DMS79 treated with DMSO at 0.1 percent for 48 hours (cell line): ENCODE measurements at places on chromosomes 11 and 22.

DNA sequence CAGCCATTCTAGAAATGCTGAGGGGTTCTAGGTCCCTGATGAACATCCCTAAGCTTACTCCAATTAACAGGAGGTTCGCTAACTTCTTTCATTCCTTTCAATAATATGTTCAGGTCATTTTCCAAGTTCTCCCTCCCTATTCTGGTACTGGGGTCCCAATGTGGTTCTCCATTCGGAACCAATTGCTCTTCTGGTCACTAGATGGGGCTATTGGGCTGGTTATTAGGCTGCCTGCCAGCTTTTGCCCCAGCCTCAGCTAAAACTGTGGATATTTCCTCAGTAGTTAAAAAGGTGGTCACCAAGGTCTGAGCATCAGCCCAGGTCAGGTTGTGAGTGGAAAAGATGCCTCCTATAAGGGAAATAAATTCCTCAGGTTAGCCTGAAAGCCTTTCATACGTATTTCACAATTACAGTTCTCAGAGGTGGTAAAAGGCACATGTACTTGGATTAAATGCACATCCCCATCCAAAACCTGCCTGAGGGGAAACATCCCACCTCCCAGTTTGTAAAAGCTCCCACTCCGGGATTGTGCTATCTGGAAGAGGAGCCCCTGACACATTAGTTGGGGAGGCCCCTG lies 161.1 kb upstream of the CCDC179 start:
- DNase-seq = no peak

GRCh38 chr22:31647066-31647465 lies 14.9 kb downstream of the PISD start:
- no peak for DNase-seq

GRCh38 chr11:131686836-131687235 lies 316.4 kb downstream of the NTM start:
- no peak for DNase-seq

GRCh38 chr11:134643115-134644012 lies 231.3 kb upstream of the B3GAT1 start:
- no peak for DNase-seq

DNA sequence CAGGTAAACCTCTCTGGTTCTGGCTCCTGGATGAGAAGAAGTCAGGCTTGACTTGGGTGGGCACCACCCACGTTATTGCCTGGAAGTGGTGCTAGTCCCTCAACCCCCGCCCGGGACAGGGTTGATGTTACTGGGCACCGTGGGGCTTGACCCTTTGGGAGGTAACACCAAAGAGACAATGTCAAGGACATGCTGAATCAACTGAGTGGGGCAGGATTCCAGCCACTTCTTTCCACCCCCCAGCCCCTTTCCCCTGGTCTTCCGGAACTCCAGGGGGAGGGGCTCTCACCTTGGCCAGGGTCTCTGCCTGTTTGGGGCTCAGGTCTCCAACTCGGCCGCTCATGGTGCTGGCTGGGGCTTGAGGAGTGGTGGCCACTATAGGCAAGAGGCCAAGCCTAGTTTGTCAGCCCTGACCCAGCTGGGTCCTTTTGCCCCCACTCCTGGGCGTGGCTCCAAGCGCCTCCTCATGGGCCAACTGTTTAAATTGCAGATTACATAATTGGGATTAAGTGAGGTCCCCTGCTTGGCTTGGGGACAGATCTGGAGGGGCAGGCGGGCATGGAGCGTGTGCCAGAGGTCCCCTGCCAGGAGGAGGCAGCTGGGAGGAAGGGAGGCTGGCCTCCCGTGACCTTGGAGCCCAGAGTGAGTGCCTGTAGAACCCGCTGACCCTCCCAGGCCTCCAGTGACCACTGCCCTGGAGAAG lies at the start of gene SEC14L3:
SEC14L3 (minus strand) TSS at position 402 of the 703 bp plus-strand sequence; CDS start at position 343, 59 bp downstream.
- DNase-seq = no peak

- DNase-seq = no peak
Measured at GRCh38 chr22:24696551-24697001, 77.9 kb downstream of the PIWIL3 start.

DNA sequence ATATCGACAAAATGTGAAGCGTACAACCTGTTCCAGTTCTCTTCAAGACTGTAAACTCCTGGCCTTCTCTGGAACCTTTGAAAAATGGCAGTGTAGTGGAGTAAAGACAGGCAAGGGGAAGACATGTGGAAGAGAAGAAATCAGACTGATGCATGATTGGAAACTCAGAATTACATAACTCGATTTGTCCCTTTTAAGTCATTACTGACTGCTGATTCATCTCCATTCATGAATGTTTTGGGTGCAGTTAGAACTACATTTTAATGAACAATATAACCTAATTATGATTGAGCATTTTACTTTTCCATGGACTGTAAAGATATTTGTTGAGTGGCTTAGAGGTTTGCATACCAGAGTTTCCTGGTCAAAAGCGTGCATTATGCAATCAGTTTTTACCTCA lies 32.9 kb downstream of the FAT3 start:
- DNase-seq = no peak

DNA sequence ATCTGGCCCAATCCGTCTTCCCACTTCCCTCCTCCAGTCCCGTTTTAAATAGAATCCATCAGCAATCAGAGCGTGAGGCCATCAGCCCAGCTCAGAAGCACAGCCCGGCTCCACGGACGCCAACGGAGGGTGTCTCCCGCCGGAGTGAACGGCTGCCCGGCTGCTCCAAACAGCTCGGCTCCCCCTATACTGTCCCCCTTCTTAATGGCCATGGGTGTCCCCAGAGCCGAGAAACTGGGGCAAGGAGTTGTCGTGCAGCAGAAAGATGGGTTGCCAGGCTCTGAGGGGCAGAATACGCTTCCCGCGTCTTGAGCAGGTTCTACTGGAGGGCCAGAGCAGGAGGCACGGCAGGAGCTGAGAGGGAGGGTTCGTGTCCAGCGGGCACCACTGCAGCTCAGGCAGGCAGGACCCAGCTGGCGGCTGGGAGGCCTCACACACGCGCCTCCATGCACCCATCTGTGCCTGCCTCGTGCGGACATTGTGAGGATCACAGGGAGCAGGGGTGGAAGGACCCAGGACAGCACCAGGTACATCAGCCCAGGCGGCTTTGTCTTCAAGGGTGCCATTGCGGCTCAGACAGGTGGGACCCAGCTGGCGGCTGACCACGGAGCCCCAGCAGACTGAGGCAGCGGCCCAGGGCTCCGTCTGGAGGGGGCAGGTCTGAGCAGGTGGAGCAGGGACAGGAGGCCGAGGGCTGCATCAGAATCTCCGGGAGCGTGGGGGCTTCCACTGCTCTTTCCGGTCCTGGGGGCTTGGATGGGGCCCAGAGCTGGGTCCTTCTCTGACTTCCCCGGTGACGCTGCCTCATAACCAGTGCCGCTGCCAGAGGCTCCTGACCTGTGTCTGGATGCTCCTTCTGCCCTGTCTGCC lies 882.7 kb downstream of the BRD1 start:
- DNase-seq = no peak

DNA sequence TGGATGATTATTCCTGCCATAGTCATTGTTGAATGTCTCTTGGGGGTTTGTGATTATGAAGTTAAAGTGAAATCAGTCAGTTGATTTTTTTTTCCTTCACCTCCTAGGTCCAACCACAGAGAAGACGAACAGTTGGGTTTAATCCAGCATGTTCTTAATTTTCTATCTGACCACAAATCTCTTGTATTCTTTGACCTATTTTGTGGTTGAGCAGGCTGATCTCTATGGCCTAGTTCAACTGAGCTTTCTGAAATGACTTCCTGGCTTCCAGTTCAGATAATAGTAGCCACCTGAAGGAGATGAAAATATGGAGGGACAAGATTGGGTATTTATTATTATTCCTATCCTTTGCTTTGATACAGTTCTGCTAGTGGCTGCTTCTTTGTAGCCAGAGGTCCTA lies 5.2 kb upstream of the OR56A5 start:
- no peak for DNase-seq

GRCh38 chr11:3205261-3206155 lies 13.1 kb downstream of the MRGPRG start:
- DNase-seq = no peak

- DNase-seq = no peak
Measured at GRCh38 chr11:8356721-8357504, 93.2 kb upstream of the LMO1 start.

GRCh38 chr11:78965432-78965831 lies 390.8 kb upstream of the NARS2 start:
- no peak for DNase-seq

GRCh38 chr11:18171377-18172000 lies 1.1 kb upstream of the MRGPRX4 start:
- DNase-seq = no peak

- DNase-seq = no peak
Measured at GRCh38 chr11:44351898-44352498, 42.1 kb upstream of the ALX4 start.

DNA sequence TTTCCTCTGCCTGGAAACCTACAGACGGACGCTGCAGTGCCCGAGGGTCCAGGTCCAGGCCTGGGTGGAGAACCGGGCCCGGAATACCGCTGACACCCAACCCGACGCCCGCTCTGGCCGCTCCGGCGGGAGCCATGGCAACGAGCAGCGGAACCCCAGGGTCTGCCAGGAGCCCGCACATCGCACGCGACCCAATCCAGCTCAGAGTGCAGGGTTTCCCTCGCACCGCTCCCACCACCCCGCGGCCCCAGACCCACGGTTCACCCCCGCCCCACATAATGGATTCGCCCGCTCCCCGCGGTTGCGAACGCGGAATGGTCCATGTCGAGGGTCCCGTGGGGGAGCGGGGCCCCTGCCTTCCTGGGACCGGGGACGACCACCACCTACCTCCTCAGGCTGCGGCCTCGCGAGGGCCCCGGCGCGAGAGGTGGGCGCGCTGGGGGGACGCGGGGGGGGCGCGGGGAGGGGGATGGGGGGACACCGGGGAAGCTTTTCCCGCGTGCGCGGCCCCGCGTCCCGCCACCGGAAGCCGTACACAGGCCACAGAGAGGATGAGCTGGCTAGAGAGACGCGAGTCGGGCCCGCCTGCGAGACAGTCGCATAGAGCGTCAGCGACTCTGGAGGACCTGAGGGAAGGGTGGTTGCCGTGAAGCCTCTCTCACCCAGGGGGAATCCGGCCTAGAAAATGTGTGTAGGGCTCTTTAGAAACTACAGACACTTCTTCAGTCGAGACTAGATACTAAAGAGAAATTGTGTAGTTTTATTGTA lies at the start of gene SSRP1:
SSRP1 (minus strand) TSS at position 550 of the 768 bp plus-strand sequence. CDS start 771 bp downstream, outside the sequence.
- DNase-seq = peak; percentile 87

DNA sequence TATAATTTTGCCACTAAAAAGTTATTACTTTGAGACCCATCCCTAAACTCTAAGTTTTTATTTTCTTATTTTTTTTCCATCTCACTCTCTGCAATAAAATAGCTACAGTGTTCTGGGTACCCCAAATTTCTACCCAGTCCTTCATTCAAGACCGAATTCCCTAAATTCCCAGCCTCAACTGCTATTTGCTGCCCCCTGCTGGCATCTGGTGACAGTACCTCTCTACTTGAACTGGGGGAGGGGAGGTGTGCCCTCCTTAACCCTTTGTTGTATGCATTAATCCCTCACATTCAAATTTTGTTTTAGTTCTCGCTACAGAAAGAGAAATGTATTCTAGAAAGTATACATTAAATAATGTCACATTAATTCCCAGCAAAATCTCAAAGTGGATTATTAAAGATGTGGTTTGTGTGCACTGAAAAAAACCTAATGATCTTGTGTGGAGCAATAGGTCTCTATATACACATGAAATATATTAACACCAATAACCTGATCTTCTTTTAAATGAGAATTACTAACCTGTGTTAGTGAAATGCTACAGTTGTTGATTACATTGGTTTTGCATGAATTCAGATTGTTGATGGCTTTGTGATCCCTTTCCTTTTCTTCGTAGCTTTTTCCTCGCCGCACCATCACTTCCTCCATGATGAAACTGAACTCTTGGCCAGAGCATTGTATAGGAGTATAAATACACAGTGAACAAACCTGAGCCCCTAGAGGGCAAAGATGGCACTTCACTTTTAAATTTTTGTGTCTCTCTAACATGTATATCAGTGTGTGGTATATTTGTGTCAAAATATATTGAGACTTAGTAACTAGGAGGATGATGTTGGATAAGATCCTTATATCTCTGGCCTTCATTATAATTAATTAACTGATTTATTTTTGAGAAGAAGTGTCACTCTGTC lies 590.0 kb downstream of the METTL15 start:
- DNase-seq = no peak

GRCh38 chr11:1422481-1422880 lies 32.7 kb downstream of the BRSK2 start:
- no peak for DNase-seq

- no peak for DNase-seq
Measured at GRCh38 chr22:36918586-36919284, 5.3 kb downstream of the CSF2RB start.

DNA sequence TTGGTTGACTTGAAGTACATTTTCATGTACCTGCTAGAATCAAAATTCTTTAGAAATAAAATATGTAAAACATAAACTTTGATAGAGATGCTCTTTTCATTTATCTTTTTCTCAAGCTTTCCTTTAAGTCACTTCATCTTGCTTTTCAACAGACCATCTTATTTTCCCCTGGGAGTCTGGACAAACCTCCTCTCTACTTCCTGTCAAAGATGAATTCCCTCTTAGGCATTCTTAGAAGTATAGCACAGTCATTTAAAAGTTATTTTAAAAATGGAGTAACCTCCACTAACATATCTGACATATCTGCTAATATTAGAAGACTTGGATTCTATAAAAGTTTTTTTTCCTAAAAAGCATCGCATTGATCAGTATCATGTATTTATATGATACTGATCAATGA lies 84.8 kb upstream of the PAX6 start:
- DNase-seq = no peak

DNA sequence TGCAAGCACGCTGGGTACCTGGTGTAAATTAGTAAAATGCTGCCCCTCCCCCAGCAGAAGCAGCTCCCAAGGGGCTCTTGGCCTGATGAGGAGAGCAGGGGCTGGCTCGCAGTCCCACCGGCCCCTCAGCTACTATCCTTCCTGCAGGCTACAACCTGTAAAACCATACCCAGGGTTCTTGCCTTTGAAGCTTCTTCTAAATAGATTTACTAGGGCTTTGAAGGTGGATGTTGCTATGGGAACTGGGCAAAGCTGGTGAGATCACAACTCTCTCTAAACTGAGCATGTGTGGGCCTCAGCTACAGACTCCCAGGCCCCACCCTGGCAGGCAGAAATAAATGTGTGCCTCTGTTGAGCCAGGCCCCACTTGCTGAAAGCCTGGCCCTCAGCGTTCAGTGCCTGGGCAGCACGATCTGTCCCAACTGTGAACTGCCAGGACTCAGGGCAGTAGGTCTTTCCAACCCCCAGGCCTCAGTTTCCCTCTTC lies 18.5 kb downstream of the CD5 start:
- no peak for DNase-seq
